ENCODE measurements at places on chromosomes 4 and X. TPM values are rescaled to one million over a fixed set of nuclear protein-coding genes. Genes with fewer than 3 reads are reported as not detected.
A peak's percentile ranks its signal among the peaks of the same experiment; 100 is the strongest.

- no peak for DNase-seq
These were observed 240.3 kb upstream of the TAPT1 start for GRCh38 chr4:16466581-16466980.

GRCh38 chr4:6298852-6299251 is 29.2 kb downstream of the WFS1 start:
- DNase-seq, result peak; percentile 57

GRCh38 chrX:153339662-153340061 is 5.7 kb downstream of the ZNF275 start:
- no peak for DNase-seq

DNA sequence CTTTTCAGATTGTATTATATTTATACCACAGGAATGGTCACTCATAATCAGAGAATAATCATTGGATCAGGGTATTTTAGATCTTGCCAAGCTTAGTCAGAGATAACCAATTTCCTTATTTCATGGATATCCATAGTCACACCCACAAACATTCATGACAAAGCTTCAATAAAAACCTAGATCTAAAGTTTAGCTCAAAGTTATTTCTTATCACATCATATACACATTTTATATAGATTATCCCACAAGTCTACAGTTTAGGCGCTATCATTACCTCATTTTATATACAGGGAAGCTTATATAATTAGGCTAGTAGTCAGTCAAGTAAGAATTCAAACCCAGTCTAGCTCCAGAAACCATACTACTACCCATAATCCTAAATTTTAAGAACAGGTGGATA is 82.3 kb downstream of the SLC10A7 start:
- DNase-seq, result no peak

DNA sequence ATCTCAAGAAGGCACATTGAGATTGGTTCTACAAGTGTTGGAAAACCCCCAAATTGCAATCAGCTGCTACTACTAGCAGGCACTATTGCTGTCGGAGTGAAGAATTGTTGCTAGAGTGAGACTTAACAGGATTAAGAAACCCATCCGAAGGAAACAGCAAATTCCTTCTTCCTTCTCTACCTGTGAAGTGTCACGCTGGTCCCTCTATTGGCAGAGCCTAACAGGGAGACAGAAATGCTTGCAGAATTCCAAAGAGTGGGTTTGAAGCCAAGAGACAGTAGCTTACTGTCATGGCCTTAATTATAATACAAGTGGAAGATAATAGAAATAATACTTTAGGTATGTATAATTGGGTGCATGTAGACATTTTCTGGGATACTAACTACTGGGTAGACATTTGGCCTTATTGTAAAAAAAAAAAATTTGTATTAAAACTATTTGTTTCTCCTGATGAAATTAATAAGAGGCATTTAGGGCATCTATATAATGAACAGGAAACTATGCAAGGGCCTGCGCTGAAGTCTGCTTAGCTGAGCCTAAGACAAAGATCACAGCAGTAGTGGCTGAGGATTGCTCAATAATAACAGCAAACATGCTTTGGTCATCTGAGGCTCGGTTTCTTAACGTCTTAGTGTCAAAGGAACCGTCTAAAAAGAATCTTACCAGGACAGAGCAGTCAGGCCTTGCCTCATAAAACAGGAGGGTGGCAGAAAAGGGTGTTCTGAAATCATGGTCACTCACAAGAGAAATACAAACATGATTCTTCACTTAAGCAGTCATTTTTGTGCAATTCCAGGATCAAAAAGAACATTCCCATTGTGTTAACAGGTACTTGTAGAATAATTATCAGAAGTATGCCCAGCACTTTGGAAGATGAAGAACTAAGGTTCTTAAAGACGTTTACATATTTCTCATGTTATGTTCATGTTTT is 40.8 kb downstream of the FAM241A start:
- no peak for DNase-seq

GRCh38 chr4:139799615-139800014 is 134.0 kb downstream of the MGST2 start:
- no peak for DNase-seq

DNA sequence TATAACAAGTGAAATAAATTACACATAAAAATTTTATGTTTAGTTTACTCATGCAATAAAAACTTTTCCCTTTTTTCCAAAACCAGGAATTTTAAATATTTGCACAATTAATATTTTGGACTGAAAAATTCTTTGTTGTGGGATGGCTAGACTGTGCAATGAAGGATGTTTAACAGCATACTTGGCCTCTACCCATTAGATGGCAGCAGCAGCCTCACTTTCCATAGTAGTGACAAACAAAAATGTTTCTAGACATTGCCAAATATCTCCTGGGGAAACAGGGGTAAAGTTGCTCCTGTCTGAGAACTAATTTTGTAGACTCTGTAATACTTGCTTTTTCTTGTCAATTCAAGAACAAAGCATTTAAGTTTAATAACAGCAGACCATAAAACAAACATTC is 49.8 kb downstream of the SCLT1 start:
- no peak for DNase-seq

GRCh38 chrX:148380650-148381561 is 119.5 kb upstream of the AFF2 start:
- DNase-seq, result no peak

DNA sequence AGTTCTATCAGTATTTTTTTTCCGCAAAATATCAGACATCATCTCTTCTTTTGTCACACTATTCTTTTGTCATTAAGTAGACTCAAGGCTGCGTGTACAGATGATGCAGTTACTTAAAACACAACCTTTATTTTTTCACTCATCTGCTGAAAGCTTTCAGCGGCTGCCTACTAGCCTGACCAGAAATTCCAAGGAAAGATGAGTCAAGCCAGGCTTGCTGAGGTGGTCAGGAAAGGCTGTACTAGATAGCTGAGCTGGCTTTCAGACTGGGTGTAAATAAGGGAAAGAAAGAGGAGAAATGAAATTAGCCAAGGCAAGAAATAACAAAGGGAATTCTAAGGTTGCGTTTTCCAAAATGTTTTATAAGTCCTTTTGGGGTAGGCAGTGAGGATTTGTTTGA is 17.9 kb downstream of the STK26 start:
- no peak for DNase-seq

DNA sequence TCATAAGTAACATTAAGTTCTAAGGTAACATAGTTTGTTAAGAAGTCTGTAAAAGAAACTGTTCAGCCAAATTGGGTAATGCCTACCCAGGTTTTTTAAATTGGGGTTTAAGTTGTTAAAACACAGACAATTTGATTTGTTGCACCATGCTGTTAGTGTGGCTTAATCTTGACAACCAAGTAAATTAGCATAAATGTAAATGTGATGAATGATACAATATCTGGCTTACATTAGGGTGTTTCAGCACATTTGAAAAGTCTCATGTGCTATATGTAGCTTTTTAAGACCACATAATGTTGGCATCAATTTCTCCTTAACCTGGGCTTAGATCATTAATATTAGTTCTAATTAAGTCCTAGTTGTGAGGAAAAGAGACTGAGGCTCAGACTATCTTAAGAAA is 72.4 kb upstream of the SMARCA5 start:
- no peak for DNase-seq

The GRIA2 gene
- 0.71 TPM for total RNA-seq

The LIMCH1 gene
- total RNA-seq, result 14.5 TPM

Data from sigmoid colon (tissue), 7 donors.